ENCODE measurements at places on chromosomes 1 and 21.

DNA sequence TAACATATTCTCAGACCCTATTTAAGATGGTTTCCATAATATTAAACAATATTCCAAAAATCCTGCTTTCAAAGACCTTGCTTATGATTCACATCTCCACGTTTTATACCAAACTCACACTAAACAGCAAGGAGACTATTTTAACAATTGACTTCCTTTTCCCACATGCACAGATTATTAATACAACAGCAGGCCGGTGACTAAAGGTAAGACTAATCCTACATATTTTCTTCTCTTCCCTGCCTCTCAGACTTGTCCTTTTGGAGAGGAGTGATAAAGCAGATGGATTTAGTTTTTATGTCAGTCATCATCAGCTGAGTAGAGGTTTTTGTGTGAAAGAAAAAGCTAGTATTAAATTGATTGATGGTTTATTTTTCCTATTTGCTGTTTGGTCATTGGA is 400.6 kb downstream of the NTNG1 start:
- no peak for DNase-seq
- H3K27ac ChIP-seq, result no peak overlapping the region
- H3K4me3 ChIP-seq, result no peak overlapping the region
- peaks cover 24% of the 10 kb centered on the region for H3K4me1 ChIP-seq

DNA sequence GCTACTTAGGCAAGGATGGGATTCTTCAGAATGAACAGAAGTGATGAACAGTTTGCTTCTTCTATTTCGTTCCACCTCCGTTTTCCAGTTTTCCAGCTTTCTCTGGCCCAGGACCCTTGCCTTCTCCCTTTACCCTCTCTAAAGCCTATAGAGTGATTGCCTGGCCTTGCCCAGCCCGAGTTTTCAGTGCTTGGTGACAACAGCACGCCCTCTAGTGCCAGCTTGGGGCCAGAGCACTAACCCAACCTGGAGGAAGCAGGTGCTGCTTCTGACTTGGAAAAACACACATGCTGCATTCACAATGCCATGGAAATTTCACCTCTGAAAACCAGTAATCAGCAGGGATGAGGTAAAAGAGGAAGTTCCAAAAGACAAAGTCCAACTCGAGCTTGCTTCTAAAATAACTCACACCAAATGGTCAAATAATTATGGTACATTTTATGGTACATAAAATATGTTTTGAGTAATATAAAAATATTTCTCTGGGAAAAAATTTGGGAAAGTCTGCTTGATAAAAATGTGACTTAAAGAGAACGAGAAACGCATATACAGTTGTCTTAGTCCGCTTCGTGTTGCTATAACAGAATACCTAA is 26.1 kb downstream of the UBE2T start:
- no peaks in the 10 kb centered on the region for H3K36me3 ChIP-seq
- H3K4me3 ChIP-seq, result no peak overlapping the region
- no peaks in the 10 kb centered on the region for H3K4me1 ChIP-seq
- H3K27me3 ChIP-seq, result peaks cover 5% of the 10 kb centered on the region

GRCh38 chr1:151277249-151277648 is 4.8 kb upstream of the ZNF687 start:
- no peak for DNase-seq
- peaks cover 9% of the 10 kb centered on the region for H3K4me1 ChIP-seq
- no peaks in the 10 kb centered on the region for H3K36me3 ChIP-seq
- H3K27ac ChIP-seq, result no peak overlapping the region

DNA sequence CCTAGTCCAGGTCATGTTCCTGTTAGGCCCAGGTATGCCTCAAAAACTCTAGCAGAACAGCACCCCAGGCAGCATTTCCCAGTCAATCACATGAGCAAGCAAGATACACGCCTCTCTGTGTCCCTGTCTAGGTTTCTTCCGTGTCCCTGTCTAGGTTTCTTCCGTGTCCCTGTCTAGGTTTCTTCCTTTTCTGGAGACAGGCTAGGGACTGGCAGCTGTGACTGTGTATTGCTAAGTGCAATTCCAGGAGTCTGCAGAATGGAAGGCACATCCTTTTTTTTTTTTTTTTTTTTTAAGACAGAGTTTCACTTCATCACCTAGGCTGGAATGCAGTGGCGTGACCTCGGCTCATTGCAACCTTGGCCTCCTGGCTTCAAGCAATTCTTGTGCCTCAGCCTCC is 77.6 kb downstream of the SETD4 start:
- no peaks in the 10 kb centered on the region for H3K4me1 ChIP-seq
- no peak overlapping the region for H3K27ac ChIP-seq
- peaks cover 13% of the 10 kb centered on the region for H3K27me3 ChIP-seq
- H3K4me3 ChIP-seq, result no peak overlapping the region
- DNase-seq, result no peak

GRCh38 chr21:38386967-38387366 is 111.3 kb downstream of the ERG start:
- peaks cover under 1% of the 10 kb centered on the region for H3K27me3 ChIP-seq
- peak; percentile 72 for DNase-seq
- H3K27ac ChIP-seq, result peak overlapping the region; percentile 18
- no peaks in the 10 kb centered on the region for H3K36me3 ChIP-seq
- no peak overlapping the region for H3K4me3 ChIP-seq

DNA sequence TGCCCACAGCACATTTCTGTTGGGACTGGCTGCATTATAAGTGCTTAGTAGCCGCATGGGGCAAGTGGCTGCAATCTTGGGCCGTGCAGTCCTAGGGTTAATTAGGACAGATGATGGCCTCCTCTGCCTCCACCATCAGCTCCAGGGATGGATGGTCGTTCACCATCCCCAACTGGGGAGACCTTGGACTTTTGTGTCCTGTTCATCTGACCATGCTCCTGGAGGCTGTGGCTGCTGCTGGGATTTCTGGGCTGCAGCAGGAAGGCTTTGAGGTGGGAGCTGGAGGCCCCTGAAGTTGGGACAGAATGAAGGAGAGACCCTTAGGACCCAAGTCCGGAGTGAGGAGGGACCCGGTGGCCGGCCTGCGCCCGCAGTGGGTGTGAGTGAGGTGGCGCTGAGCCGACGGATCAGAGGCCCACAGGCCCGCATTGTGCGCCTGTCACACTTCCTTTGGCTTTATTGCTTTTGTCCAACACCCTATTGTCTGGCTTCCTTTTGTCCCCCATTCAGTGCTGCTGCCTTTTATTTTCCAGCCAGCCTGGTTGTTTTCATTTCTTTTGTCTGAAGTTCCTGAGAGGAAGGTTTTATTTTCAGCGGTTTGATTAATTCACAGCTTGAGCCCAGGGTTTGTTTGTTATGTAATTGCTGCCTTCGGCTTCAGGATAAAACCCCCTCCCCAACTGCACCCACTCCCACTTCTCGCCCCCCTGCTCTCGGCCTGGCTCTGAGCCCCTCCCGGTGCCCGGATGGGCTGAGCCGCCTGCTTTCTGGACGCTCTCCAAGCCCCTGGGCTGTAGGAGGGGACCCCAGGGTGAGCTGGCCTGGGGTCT is 35.6 kb downstream of the SOX13 start:
- DNase-seq, result no peak
- no peak overlapping the region for H3K4me3 ChIP-seq
- peaks cover 15% of the 10 kb centered on the region for H3K4me1 ChIP-seq
- H3K27me3 ChIP-seq, result no peaks in the 10 kb centered on the region
- H3K27ac ChIP-seq, result no peak overlapping the region

DNA sequence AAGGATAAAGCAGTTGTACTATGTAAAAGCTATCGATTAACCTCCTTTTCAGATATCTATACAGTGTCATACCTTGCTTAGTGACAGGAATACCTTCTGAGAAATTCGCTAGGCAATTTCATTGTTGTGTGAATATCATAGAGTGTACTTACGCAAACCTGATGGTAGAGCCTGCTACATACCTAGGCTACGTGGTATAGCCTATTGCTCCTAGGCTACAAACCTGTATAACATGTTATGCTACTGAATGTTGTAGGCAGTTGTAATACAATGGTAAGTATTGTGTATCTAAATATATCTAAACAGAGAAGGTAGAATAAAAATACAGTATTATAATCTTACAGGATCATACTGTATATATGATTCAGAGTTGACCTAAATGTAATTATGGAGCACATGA is 26.5 kb downstream of the FLVCR1 start:
- DNase-seq, result no peak
- H3K36me3 ChIP-seq, result peaks cover 79% of the 10 kb centered on the region
- no peaks in the 10 kb centered on the region for H3K27me3 ChIP-seq
- no peaks in the 10 kb centered on the region for H3K4me1 ChIP-seq
- H3K27ac ChIP-seq, result no peak overlapping the region

- no peaks in the 10 kb centered on the region for H3K27me3 ChIP-seq
- H3K27ac ChIP-seq, result no peak overlapping the region
- H3K36me3 ChIP-seq, result no peaks in the 10 kb centered on the region
- no peak for DNase-seq
- no peaks in the 10 kb centered on the region for H3K4me1 ChIP-seq
Measured at GRCh38 chr1:219299420-219299819, 125.7 kb downstream of the LYPLAL1 start.

- H3K4me3 ChIP-seq, result no peak overlapping the region
- no peak for DNase-seq
- no peak overlapping the region for H3K27ac ChIP-seq
- H3K27me3 ChIP-seq, result no peaks in the 10 kb centered on the region
- H3K4me1 ChIP-seq, result no peaks in the 10 kb centered on the region
- no peaks in the 10 kb centered on the region for H3K36me3 ChIP-seq
Measured at GRCh38 chr1:56450004-56450666, 129.2 kb downstream of the PLPP3 start.

- no peak for DNase-seq
- peaks cover 10% of the 10 kb centered on the region for H3K36me3 ChIP-seq
- H3K4me1 ChIP-seq, result peaks cover 44% of the 10 kb centered on the region
Measured at GRCh38 chr1:26542771-26543451, 13.3 kb downstream of the RPS6KA1 start.

Data from DND-41 (cell line).